ENCODE measurements at places on chromosomes 12 and 14.

DNA sequence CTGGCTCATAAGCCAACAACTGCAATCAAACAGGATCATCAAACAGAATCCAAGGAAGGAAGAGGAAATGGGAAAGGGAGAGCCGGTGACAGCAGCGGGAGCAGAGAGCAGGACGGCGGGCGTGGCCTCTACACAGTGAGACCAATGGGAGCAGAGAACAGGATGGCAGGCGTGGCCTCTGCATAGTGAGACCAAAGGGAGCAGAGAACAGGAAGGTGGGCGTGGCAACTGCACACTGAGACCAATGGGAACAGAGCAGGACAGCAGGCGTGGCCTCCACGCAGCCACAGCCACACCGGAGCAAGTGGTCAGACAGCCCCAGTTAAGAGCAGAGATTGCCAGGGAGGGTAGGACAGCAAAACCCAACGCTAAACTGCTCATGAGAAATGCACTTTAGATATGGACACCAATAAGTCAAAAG is 16.4 kb downstream of the LRCOL1 start:
- peak; percentile 99 for DNase-seq

GRCh38 chr12:116089080-116089479 is 188.4 kb downstream of the MED13L start:
- no peak for DNase-seq

DNA sequence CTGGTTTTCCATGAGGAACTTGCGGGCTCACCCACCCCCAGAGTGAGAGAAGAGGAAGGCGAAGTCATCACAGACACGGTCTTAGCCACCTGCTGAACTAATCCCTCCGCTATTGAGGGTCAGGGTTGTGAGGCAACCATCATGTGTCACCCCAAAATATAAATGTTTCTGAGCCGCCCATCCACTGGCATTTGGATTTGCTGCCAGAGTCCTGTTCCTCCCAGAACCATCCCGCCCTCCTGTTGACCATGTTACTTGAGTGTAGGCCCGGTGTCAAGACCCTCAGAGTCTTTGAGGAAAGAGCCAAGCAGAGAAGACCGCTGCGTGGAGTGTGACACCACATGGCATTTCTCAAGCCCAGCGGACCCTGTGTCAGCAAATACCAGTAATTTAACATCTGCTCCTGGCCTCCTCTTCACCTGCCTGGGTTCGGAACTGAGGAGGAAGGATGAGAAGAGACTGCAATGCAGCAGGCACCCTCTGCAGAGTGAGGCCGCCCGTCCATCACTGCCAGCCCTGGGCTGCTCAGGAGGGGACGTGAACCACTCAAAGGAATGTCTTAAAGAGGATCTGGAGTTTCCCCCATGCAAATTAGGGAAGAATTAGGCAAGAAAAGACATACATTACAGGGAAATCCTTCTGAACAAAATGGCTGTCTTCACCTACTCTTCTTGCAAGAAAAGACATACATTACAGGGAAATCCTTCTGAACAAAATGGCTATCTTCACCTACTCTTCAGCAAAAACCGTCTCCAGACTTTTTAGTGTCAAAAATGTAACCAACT is 100.4 kb downstream of the FBXL14 start:
- DNase-seq = no peak

GRCh38 chr12:124809878-124810277 is 53.8 kb downstream of the SCARB1 start:
- no peak for DNase-seq

- no peak for DNase-seq
These were observed 74.7 kb downstream of the PRORP start for GRCh38 chr14:35197015-35197414.

DNA sequence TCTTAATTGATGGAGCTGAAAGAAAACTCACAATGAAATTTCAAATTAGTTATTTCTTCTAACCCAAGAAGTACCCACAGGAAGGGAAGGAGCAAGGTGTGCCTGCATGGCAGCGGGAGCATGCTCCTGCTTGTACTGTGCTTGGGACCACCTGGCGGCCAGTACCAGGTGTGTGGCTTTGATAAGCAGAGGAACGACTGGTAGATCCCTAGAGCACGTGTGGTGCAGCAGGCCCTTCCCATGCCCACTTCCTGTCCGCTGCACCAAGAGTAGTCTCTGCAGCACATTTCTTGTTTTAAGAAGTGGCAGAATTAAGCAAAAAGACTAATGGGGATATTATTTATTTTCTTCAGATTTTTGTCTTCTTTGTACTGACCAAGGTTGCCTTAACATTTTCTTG is 122.3 kb upstream of the ATF1 start:
- DNase-seq = no peak

- DNase-seq = no peak
These were observed 23.2 kb upstream of the BCAT1 start for GRCh38 chr12:24972078-24972477.

DNA sequence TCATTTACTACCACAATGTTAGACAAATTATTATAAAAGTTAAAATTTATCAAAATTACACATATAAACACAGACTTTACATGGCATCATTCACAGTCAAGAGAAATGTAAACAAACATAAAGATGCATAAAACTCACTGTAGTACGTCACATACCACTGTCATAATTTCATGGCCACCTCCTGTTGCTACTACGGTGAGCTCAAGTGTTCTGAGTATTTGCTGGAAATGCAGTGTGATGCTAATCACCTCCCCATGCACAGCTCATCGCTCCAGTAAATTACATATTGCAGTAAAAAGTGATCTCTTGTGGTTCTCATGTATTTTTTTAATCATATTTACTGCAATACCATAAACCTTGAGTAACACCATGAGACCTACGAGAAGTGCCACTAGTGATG is 247.7 kb upstream of the SFSWAP start:
- DNase-seq = no peak

DNA sequence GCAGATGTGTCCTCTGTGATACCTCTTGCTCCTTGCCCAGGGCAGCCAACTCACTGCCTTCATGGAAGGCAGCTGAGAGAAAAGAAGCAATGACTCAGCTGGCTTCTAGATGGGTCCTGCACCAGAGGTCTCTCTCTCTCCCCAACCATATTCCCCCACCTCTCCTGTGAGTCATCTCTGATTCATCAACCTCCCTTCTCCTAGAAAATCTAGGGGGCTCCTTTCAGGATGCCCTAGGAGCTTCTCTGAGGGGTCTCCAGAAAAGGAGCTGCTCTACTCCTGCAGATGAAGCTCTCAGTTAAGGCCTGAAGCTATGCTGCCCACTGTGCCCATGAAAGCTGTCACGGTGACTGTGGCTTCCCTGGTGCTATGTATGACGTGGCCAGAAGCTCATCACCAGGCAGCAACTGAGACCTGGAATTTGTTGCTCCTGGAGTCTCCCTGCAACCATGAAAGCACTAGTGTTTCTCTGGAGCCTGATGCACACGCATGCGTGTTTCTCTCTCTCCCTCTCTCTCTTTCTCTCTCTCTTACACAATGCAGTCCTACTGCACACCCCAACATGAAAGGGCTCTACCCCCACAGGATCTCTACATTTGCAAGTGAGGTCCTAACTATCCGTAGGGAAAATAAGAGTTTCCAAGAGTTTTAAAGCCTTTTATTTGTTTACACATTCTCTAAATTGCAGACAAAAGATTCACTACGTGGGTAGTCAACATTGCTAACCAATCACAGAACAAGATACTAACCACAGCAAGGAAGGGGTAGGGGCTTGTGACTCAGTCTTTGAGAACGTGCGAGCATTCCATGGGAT is 285.3 kb downstream of the DPF3 start:
- no peak for DNase-seq

DNA sequence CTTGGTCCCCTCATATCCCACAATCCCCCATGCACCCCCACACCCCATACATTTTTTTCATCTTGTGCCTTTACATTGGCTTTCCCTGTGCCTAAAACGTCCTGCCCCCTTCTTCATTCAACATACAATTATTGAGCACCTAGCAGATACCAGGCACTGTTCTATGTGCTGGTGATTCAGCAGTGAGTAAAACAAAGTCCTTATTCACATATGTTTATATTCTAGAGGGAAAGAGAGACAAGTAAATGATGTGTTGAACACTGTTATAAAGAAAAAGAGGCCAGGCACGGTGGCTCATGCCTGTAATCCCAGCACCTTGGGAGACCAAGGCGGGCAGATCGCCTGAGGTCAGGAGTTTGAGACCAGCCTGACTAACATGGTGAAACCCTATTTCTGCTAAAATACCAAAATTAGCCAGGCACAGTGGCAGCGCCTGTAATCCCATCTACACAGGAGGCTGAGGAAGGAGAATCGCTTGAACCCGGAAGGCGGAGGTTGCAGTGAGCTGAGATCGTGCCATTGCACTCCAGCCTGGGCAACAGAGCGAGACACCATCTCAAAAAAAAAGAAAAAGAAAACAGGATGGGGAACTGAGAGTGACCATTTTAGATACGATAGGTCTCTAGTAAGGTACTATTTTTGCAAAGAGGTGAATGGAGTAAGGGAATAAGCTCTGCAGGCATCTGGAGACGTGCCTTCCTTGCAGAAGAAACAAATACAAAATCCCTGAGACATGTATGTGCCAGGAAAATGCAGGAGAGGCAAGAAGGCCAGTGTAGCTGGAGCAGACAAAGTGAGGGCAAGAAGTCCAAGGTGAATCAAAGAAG is 12.2 kb downstream of the SLC7A7 start:
- DNase-seq = no peak

DNA sequence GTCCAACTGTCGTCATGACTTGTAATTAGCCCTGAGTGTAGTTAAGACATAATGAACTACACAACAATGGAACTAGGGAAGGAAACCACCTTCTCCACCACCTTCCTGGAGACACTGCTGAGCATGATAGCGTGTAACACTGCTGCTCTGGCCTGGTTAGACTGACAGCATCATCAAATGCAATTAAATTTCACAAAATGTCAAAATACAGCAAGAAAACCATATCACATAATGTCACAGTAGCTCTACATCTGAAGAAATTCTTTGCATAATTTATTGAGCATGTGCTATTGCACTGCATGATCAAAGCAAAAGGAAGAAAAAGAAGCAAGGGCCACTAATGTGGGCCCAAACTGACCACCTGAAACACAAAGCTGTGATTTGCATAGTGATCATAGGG is 321.8 kb upstream of the TMTC1 start:
- DNase-seq = no peak

DNA sequence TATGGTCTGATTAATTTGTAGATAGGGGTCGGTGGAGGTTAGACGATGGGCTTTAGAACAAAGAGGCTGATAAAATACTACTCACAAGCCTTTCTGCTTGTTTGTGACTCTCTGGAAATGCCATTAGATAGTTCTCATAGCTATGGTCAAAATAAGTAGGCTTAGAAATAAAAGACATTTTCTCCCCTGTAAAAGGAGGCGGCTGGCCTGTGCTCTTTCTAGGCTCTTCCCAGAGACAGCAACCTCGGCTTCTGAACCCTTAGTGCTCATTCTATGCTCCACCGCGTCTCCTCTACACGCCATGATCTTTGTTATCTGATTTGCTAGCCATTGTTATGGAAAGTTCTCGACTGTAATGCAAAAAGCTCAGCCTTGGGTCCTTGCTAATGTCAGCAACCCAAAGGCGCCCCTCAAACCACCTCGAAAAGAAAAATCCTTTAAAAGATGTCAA is 64.5 kb downstream of the CRADD start:
- DNase-seq = no peak
